Stimulated activated CD4-positive, alpha-beta T cell treated with anti-CD3 and anti-CD28 coated beads, TNF-alpha, amount 100 ng/mL, for 48 hours (primary cell): ENCODE measurements at places on chromosomes 2 and 18.

GRCh38 chr2:38626326-38627035 is 23.8 kb upstream of the HNRNPLL start:
- DNase-seq: no peak

- DNase-seq: no peak
Measured at GRCh38 chr2:205014201-205014600, 468.9 kb downstream of the PARD3B start.

DNA sequence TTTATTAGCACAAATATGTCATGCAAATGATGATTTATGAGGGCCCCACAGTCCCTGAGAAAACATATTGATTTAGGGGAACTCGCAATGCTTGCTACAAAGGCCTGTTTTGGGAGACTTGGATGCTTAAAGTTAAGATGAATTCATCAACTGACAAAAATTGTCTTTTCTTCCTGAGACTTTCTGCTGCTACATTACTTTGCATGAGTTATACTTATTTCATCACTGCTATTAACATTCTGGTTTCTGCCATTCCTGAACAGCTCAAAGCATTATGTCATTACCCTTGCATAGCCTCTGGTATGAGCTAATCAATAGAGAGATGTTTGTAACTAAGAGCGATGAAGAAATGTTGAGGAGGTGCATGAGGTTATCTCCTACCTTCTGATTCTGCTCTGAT is 74.4 kb downstream of the SOX11 start:
- no peak for DNase-seq

- no peak for DNase-seq
Measured at GRCh38 chr2:193011870-193012269, 817.1 kb upstream of the TMEFF2 start.

GRCh38 chr2:27422958-27423357 is 5.5 kb upstream of the NRBP1 start:
- DNase-seq: no peak

GRCh38 chr2:190105554-190105953 is 43.0 kb upstream of the MSTN start:
- DNase-seq: no peak

DNA sequence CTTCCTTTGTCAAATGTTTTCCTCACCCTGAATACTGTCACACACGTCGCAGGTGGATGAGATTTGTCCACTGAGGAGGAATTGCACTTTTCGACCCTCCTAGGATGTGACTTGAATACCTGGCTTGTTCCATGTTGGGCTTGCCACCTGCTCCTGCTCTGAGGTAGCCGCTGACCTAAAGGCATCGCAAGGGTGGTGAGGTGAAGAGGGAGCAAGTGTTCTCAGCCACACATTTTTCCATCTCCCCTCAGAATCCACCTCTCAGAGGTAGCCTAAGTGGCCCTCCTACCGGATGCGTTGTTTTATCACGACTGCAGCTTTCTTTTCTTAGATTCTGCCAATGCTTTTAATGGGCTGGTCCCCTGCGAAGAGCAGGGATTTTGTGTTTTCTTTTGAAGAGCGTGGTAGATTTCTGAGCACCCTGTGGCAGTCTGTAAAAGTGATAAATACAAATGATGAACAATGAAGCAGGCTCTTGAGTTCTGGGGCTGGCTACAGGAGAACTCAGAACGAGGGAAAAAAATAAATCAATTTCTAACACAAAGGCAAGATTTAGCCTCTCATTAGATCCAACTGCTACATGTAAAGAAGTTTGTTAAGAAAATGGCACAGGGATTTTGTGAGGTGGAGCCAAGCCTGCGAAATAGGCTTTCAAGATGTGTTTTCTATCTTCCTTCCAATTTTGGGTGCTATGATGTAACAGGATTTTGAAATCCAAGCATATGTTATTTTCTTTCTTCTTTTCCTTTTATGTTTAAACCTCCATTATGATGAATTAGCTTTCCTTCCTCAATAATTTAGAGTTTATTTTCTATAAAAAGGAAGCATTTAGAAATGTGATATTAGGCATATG is 386.7 kb downstream of the TGIF1 start:
- no peak for DNase-seq
